Cortex of kidney (tissue), 1 donor: ENCODE measurements at places on chromosomes 2 and 18.

DNA sequence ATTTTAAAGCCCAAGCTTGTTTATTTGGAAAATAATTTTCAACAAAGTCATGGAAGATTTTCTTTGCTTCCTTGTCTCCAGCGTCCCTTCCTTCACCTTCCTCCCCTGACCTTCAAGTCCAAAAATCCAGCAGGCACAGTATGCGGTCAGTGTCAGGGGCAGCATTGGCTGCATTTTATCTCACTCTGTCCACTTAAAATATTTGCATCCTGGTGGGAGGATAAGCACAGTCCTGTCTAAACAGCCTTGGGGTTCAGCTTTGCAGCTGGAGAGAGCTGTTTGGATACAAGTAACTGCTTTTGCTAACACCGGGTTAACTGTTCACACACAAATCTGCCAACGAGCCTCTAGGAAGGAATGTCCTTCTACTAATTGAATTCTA, 318.1 kb downstream of the PDE11A start:
- DNase-seq, result no peak

GRCh38 chr2:26325851-26326250, 20.1 kb upstream of the SELENOI start:
- no peak for DNase-seq

GRCh38 chr2:48001498-48001897, 95.2 kb upstream of the FBXO11 start:
- DNase-seq, result no peak

DNA sequence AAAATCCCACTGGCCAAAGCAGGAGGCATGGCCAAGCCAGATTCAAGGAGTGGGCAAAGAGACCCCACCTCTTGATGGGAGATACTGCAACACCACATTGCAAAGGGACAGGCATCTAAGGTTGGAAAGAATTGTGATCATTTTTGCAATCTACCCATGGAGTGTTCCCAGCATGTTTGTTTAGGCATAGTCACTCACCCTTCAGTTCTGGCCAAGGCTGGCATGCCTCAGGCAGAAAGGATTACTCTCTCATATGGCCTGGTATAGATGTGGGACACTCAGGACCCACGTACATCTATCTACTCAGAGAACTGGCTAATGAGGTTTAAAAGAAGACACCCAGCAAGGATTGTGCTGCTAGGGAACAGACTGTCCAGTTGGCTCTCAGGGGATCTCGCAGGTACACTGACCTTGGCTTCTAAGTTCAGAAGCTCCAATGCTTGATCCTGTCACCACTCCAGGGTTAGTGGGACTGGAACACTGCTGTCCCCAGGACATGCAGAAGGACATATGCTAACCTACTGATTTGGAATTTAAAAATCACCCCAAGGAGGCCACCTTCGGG, 183.7 kb downstream of the KLHL29 start:
- DNase-seq, result no peak

GRCh38 chr2:17971531-17972125, 93.2 kb downstream of the KCNS3 start:
- DNase-seq, result no peak

DNA sequence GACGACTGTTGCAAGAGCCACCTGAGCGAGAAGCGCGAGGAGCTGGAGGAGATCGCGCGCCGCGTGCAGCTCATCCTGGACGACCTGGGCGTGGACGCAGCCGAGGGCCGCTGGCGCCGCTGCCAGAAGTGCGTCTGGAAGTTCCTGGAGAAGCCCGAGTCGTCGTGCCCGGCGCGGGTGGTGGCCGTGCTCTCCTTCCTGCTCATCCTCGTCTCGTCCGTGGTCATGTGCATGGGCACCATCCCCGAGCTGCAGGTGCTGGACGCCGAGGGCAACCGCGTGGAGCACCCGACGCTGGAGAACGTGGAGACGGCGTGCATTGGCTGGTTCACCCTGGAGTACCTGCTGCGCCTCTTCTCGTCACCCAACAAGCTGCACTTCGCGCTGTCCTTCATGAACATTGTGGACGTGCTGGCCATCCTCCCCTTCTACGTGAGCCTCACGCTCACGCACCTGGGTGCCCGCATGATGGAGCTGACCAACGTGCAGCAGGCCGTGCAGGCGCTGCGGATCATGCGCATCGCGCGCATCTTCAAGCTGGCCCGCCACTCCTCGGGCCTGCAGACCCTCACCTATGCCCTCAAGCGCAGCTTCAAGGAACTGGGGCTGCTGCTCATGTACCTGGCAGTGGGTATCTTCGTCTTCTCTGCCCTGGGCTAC, 1.2 kb downstream of the KCNF1 start:
- no peak for DNase-seq

- DNase-seq, result no peak
These were observed 61.5 kb downstream of the VRK2 start for GRCh38 chr2:58107803-58108710.

GRCh38 chr18:8865934-8866333, 160.6 kb downstream of the MTCL1 start:
- no peak for DNase-seq

- DNase-seq, result no peak
These were observed 4.6 kb upstream of the CIB4 start for GRCh38 chr2:26645762-26646161.

GRCh38 chr2:224263571-224264043, 138.3 kb downstream of the FAM124B start:
- no peak for DNase-seq

GRCh38 chr2:170391018-170391417, 213.1 kb downstream of the MYO3B start:
- no peak for DNase-seq

DNA sequence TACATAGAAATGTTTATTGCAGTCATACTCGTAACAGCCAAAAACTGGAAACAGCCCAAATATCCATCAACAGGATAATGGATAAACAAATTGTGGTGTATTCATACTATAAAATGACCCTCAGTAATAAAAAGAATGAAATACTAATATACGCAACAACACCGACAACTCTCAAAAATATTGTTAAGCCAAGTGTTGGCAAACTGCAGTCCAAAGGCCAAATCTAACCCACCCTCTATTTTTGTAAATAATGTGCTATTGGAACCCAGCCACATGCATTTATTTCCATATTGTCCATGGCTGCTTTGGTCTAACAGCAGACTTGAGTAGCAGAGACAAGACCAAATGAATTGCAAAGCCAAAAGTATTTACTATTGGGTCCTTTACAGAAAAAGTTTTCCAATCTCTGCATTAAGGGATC, 151.0 kb downstream of the MREG start:
- no peak for DNase-seq

DNA sequence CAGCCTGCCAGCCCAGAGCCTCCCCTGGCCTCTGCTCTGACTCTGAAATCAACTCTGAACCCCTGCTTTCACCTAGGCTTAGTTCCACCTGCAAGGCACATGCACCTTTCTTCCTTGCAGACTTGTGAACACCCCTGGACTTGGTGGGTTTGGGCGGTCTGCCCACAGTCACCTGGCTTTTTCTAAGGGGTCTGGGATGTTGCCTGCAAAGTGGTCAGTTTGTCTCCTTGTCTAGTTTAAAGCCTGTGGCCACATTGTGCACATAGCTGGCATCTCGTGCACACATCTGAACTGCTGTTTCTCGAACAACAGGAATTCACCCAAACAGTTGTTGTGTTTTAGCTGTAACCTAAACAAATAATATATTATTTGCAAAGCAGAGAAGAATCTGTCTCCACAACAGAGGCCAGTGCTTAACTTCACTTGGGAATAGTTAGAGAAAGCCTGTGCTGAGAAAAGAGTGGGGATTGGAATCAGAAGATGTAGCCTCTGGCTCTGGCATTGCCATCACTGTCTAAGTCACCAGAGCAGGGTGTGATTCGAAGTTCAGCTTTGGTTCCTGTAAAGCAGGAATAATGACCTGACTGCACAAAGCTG, 108.5 kb downstream of the TMEM18 start:
- no peak for DNase-seq

- DNase-seq, result no peak
These were observed 30.6 kb downstream of the RTN4 start for GRCh38 chr2:55019526-55020258.

DNA sequence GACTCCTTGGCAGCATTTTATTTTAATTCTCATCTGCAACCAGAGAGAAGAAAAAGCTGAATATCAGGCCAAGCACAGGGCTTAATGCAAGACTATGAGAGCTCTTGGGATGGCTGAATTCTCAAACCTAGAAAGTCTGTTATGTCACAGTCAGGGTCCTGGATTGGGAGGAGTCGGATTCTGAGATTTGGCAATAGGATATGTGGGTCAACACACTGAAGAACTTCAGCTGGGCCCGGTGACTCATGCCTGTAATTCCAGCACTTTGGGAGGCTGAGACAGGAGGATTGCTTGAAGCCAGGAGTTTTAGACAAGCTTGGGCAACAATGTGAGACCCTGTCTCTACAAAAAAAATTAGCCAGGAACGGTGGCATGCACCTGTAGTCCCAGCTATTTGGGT, 102.4 kb downstream of the COL3A1 start:
- no peak for DNase-seq

- no peak for DNase-seq
These were observed 466.6 kb upstream of the TNP1 start for GRCh38 chr2:217326238-217327022.

DNA sequence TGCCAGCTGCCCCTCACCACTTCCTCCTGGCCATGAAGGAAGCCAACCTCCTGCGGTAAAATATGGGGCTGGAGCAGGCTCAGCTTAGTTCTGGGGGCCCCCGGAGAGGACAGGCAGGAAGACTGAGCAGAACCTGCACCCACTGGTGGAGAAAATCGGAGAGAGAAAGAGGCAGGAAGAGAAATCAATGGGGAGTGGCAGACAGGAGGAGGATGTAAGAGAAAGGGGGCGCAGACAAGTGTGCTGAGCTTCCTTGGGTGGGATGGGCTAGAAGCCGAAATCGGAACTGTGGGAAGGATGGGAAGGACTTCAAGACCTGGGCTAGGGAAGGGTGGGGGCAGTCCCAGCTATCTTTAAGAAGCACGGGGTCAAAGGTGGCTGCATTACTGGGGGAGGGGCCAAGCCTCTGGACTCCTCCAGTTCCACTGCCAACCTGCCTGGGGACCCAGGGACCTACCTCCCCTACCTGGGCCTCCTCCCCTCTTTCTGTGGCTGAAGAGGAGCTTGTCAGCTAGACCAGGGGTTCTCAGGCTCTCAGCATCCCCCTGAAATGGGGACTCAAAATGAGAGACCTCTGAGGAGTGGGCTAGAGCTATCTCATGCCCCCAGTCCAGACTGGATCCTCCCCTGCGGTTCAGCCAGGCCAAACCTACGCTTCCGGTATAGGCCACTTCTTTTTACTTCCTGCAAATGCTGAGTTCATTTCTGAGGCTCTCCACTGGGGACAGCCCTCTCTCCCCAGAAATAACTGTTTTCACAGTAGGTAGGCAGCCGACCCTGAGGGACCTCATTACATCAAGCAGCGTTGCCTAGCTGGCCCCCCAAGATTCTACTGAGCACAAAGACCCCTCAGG, 33.6 kb upstream of the B3GNT7 start:
- no peak for DNase-seq

- no peak for DNase-seq
These were observed 202.3 kb downstream of the KCNH7 start for GRCh38 chr2:162636206-162636728.

DNA sequence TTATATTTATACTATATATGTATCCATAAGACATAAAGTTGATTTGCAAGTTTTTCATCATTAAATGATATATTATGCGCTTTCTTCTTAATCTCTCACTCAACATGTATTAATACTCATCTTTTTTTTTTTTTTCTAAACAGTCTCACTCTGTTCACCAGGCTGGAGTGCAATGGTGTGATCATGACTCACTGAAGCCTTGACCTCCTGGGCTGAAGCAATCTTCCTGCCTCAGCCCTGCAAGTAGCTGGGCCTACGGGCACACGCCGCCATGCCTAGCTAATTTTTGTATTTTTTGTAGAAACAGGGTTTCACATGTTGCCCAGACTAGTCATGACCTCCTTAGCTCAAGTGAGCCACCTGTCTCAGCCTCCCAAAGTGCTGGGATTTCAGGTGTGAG, 51.4 kb upstream of the MAP4K3 start:
- no peak for DNase-seq

- DNase-seq, result no peak
These were observed 35.8 kb downstream of the SH3RF3 start for GRCh38 chr2:109164739-109165221.

DNA sequence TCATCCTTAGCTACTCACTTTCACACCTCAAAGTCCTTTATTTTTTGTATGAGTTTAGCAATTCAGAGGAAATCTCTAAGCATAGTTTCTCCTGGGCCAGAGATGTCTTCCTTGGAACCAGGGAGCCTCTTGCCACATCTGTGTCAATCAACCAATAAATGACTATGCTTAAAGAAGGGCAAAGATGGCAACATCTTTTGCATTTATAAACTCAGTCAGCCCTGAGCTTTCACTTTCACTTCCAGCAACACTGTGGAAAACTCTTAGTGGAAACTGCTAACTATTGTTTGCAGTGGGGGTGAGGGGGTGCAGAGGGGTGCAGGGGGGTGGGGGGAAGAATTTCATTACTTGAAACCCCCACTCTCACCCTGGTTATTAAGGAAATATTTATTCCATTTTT, 3.4 kb downstream of the ACVR1C start:
- DNase-seq, result no peak

DNA sequence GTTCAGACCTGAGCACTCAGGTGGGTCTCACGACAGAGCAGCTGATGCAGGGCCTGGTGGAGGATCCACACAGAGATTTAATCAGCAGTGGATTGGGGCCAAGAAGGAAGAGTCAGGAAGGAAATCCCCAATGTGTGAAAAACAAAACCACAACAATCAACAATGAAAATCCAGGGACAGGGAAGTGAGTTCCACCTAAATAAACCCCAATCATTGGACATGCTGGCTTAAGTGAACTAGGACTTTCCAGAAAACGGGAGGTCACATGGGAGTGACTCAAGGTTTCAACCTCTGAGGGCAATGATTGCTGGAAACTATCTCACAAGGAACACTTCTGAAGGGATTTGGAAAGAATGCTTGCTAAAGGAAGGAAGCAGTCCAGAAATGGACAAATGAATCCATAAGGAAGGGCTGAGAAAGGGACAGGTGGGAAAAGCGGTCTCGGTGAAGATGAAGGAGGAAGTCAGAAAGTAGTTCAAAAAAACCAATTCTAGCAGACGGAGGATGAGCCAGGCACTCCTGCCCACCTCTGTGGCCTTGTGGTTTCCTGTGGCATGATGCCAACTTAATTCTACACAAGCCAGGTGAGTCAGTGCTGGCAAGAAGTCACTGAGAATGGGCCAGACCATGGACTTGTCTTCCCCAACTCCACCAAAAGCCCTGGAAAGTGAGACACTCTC, 15.4 kb upstream of the XDH start:
- DNase-seq, result no peak

GRCh38 chr2:159227467-159227866, 59.0 kb downstream of the WDSUB1 start:
- no peak for DNase-seq

- no peak for DNase-seq
These were observed 2.4 kb upstream of the SATB2 start for GRCh38 chr2:199460101-199460671.
